ENCODE measurements at places on chromosomes 6 and 20.

GRCh38 chr20:55882286-55882685 is 123.0 kb downstream of the CBLN4 start:
- no peak for DNase-seq

GRCh38 chr20:63456429-63457284 is 15.8 kb downstream of the KCNQ2 start:
- no peak for DNase-seq

DNA sequence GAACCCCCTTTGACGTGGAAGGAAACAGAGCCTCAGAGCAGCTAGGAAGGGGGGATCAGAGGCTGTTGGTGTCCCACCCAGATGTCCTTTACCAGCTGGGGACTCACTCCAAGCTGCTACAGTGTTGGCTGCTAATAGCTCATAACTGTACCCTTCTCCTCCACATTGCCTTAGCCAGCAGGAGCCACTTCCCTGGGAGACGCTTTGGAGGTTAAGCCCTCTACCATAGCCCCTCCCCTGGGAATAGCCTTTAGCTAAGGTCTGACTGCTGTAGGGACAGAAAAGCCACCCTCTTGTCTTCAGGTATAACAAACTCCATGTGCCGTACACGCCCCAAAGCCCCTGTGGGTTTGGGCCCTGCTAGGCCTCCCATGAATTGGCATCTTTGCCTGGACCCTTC is 238.6 kb downstream of the LRFN2 start:
- no peak for DNase-seq

DNA sequence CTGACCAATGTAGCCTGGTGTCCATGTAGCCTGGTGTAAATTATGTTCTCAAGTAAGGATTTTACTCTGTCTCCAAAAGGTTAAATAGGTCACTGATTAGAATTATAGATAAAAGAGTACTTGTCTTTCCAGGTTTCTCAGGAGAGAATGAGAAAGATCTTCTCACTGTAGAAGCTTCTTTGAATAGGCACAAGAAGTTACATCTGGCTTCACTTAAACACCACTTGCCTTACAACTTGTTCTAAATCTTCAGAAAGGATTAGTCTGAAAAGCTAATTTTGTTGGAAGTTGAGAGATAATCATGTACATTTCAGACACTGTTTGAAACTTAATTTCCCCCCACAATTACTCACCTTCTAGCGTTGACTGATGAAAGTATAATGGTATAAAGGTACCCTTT is 275.3 kb downstream of the FARS2 start:
- DNase-seq: no peak

- DNase-seq: no peak
These were observed 46.4 kb upstream of the CCDC28A start for GRCh38 chr6:138727182-138727581.
